Fibroblast of villous mesenchyme (primary cell): ENCODE measurements at places on chromosomes 4 and X.
A peak's percentile ranks its signal among the peaks of the same experiment; 100 is the strongest.

DNA sequence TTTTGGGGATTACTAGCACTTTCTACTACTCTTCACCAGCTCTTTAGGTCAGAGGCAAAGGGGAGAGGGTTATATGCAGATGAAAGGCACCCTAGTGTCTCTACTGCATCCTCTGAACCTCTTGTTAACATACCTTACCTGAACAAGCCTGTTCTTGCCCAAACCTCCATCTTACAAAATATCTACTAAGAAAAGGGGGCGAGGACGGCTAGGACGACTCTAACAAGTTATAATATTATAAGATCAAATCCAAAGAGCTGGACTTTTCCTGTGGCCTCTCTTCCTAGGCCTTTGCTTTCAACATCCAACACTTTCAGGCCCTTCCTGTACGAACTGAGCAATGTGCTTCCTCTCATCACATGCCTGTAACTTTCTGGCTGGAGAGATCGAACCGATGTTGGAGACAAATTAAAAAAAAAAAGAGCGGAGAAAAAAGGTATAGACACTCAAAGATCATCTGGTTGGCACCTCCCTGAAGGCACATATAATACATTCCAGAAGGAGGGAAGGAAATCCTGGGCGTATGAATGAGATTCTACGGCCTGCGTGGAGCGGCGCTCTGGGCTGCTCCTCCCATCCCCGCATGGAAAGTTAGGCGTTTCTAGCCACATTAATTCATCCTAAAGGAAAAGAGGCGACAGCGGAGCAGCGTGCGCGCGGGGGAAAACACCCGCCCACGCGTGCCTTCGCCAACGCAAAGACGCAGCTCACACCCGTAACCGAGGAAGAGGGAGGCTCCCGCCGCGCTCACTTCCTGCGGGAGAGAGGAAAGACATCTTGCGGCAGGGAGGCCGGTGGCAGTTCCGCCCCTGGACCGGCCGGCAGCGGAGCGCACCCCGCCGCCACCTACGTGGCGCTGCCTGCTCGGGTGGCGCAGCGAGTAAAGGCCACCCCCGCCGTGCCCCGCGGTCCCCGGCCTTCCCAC is 808 bp downstream of the PRDM5 start:
- DNase-seq: peak; percentile 64

- DNase-seq: peak; percentile 53
Measured at GRCh38 chr4:106809076-106809475, 227.0 kb downstream of the DKK2 start.

DNA sequence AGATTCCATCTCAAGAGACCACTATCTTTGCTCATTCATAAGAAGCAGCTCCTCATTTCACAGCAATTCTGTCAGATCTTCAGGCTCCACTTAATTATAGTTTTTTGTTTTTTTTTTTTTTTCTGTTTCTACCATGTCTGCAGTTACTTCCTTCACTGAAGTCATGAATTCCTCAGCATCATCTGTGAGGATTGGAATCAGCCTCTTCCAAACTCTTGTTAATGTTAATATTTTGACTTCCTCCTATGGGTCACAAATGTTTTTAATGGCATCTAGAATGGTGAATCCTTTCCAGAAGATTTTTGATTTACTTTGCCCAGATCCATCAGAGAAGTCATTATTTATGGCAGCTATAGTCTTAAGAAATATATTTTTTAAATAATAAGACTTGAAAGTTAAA is 53.1 kb downstream of the BMP2K start:
- DNase-seq: peak; percentile 54

- no peak for DNase-seq
Measured at GRCh38 chr4:121684561-121684960, 12.2 kb downstream of the ANXA5 start.

DNA sequence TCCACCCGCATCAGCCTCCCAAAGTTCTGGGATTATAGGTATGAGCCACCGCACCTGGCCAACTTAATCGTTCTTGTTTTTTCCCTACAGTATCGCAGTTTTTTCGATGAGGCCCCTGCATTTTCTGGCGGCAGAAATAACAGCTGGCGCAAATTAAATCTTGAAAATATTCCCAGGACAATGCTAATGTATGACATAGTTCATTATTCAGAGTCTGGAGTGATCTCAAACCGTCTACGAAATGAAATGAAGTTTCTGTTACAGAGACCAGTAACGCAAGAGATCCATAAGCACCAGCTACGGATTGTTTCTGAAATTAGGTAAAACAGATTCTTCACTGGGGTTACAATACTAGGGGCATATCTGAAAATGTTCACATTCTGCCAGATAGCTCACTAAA is 27.3 kb downstream of the CXorf58 start:
- no peak for DNase-seq
